ENCODE measurements at places on chromosomes 5 and 9.
A peak's percentile ranks its signal among the peaks of the same experiment; 100 is the strongest.

- DNase-seq = peak; percentile 59
Observed at GRCh38 chr5:118548761-118549720, 439.3 kb downstream of the DTWD2 start.

DNA sequence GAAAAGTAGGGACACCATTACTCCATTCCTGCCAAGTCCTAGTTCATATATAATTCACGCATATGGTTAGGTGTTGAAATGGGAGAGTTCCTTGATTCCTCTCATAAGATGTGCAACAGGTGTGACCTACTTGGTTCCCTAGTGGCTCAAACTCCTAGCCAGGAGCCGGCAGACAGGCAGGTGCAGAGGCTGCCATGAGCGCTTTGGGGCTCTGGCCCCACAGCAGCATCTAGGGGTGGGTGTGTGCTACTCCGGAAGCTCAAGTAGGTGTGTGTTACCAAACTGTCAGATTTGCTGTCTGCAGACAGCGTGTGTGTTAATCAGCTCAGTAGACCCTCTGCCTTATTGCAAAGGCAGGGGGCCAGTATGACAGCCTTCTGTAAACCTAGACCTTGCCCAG, 1652.4 kb upstream of the ACO1 start:
- DNase-seq = no peak

DNA sequence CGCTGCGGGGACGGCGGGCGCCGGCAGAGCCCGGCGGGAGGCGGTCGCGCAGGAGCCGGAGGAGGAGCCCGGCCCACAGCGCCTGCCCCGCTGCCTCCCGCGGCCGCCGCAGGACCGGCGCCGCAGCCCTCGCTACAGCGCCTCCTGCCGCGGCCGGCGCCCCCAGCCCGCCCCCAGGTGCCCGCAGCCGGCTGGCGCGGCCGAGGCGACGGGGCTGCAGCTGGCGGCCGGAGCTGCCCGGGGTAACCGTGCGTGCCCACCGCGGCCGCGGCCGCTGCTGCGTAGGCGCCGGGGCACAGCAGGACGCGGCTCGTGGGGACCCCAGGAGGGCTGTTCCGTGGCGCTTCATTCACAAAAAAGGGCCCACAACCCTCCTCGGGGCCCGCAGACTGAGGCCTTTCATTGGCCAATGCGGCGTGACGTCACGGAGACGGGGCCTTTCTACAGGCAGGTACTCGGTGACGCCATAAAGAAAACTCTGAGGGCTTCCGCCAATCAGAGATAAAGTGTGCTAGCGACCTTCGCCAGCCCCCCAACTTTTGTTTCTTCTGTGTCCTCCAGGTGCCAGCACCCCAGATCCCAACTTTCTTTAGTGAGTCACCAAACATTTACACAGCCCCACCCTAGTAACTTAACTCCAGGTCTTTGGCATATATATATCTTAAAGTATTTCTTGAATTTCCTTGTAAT, at the start of gene CDC14B:
CDC14B (minus strand) TSS at position 353 of the 690 bp plus-strand sequence. CDS start 465 bp downstream, outside the sequence.
- DNase-seq = peak; percentile 81

GRCh38 chr5:125612776-125613175, 810.4 kb upstream of the GRAMD2B start:
- no peak for DNase-seq

- DNase-seq = no peak
Observed at GRCh38 chr5:134142052-134142451, 27.6 kb downstream of the TCF7 start.

- peak; percentile 34 for DNase-seq
Observed at GRCh38 chr5:121189342-121190305, 662.1 kb upstream of the FTMT start.
